ENCODE measurements at places on chromosomes 4 and X. TPM values are rescaled to one million over a fixed set of nuclear protein-coding genes. Genes with fewer than 3 reads are reported as not detected.

DNA sequence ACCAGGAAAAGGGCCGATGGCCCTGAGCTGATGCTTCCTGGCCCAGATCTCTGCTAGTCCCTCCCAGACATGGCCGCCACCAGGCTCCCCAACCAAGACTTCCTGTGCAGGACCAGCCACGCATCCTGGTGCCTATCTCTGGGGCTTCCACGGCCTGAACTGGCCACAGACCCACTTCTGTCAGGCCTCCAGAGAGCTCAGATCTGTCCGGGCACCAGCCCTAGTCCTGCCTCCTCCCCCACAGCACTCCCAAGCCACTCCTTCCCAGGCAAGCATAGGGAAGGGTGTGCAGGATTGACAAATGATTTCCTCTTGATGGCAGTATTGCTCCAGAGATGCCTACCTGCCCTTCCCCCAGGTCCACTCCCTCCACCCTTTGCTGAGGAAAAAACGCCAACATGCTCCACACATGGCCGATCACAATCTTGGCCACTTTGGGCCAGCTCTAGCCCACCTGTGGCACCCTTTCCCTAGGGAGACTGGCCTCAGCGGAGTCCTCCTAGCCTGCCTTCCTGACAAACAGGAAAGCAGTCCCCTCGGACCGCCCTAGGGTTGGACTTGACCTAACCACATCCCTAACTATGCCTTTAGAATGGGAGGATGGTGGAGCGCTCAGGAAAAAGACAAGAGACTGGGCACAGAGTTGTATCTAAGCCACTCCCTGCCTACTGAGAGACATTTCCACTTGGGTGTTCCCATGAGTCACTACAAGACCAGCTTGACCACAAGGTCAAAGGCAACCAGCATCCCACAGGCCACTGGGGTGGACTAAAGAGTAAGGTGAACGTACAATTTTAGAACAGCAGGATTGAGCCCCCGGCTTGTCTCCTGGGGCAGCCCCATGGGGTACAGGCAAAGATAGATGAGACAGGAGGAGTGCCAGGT is 277.5 kb upstream of the AGTR2 start:
- H3K4me1 ChIP-seq: no peaks in the 10 kb centered on the region
- H3K4me3 ChIP-seq: no peak overlapping the region
- no peaks in the 10 kb centered on the region for H3K27me3 ChIP-seq
- no peaks in the 10 kb centered on the region for H3K36me3 ChIP-seq

- H3K27me3 ChIP-seq: no peaks in the 10 kb centered on the region
- no peak overlapping the region for H3K27ac ChIP-seq
- no peaks in the 10 kb centered on the region for H3K36me3 ChIP-seq
- no peaks in the 10 kb centered on the region for H3K4me1 ChIP-seq
- DNase-seq: no peak
- no peak overlapping the region for H3K4me3 ChIP-seq
These were observed 50.8 kb upstream of the GNPDA2 start for GRCh38 chr4:44777115-44777514.

NAP1L3 gene
- 10.1 TPM for total RNA-seq

RGN gene
- total RNA-seq: 7.3 TPM

Measured in uterus (tissue), 4 donors.